ENCODE measurements at places on chromosomes 7 and 10. TPM values are rescaled to one million over a fixed set of nuclear protein-coding genes. Genes with fewer than 3 reads are reported as not detected.

The SLC13A4 gene
- not detected for total RNA-seq

The ARHGEF5 gene
- total RNA-seq = 102 TPM

The ATP6V0A4 gene
- not detected for total RNA-seq

The TMEM176B gene
- 338 TPM for total RNA-seq

The CACNA2D1 gene
- 44.1 TPM for total RNA-seq

The HOXA11 gene
- total RNA-seq = 3.2 TPM

The RPEL1 gene
- not detected for total RNA-seq

DNA sequence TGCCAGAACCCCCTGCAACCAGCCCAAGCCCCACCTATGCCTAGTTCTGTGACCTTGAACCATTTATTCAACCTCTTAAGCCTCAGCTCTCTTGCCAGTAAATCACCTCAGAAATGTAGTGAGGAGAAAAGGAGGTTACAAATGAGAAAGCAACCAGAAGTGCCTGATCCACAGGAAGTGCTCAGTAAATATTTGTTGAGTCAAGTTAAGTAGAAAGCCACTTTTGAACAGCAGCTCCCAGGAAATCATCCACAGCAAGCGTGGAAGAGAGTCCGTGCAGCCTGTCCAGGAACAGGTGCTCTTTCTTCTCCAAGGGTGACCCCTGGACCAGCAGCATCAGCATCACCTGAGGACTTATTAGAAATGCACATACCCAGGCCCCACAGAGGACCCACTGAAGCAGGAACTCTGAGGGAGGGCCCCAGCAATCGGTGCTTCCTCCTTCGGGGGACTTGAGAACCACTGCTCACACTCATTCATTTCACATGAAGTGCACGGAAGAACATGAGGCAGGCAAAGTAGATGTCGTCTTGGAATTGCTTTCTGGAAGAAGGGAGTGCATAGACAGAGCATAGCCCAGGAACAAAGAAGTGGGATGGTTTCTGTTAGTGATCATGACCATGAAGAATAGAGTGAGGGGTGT lies 6.3 kb upstream of the C10orf71 start:
- DNase-seq = no peak

DNA sequence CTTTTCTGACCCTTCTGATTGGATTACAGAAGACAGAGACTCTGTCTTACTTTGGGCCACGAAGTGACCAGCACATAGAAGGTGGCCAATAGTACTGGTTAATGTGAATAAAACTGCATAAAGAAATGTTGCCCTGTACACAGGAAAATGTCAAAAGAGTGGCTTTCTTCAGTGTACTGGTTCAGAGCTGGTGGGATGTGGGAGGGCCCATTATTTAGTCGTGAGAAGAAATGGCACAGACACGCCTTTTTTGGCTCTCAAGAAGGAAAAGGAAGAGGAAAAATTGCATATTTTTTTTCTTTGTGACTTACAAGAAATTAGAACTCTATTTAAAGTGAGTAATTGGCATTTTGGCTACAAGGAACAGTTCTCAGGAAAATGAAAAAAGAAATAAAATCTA lies 129.7 kb downstream of the DGKI start:
- DNase-seq = no peak

- DNase-seq = no peak
Observed at GRCh38 chr7:94957061-94957460, 49.7 kb downstream of the PPP1R9A start.

DNA sequence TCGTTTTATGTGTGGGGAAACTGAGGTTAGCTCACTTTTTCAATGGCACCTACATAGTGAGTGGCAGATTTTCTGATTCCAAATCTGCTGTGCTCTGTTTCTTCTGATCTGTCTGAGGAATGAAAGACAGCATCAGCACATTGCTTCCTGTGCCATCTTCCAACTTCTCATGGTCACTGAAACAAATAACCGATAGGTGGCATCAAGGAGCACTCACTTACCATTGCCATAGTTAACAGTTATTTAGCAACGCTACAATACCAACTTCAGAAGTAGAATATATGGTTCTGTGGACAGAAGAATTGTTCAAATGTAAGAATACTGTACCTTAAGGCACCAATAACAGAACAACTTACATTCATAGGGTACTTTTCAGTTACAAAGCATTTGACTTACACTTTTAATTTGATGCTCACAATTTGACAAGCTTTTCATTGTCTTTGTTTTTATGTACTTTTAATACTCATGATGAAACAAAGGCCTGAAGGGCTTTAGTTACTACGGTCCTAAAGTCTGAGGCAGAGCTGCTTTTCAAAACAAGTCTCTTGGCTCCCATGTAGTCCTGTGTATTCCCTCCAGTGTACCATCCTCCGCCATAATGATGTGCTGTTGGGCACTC lies 228.9 kb upstream of the TCF7L2 start:
- DNase-seq = no peak

DNA sequence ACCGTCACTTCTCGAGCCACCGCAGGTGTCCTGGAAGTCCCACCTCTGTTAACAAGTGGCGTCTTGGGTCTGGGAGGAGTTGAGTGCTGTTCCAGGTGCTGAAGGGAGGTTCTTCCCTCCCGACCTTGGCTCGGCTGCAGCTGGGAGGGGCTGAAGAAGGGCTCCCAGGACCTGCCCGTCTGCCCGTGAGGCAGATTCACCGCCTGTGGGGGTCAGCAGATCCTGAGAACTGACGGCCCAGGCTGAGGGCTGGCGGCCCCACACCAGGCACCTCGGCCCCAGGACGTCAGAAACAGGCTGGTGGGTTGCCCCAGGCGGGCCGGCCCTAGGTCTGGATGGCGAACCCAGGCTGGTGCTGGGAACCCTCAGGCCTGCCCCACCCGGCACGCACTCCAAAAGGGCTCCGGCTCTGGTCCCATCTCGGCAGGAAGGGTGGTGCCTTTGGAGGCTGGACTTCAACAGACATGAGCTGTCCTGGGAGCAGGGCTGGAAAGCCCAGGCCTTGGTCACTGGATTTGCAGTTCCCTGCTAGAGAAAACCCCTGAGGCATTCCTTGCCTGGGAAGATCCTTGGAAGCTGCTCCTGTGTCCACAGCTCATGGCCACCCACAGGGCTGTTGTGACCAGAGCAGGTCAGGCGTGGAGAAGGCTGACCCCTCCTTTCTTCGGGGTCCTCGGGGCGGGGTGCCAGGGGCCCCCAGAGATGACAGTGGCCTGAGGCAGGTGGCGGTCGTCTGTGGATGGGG lies 42.6 kb upstream of the CFAP46 start:
- peak; percentile 36 for DNase-seq

DNA sequence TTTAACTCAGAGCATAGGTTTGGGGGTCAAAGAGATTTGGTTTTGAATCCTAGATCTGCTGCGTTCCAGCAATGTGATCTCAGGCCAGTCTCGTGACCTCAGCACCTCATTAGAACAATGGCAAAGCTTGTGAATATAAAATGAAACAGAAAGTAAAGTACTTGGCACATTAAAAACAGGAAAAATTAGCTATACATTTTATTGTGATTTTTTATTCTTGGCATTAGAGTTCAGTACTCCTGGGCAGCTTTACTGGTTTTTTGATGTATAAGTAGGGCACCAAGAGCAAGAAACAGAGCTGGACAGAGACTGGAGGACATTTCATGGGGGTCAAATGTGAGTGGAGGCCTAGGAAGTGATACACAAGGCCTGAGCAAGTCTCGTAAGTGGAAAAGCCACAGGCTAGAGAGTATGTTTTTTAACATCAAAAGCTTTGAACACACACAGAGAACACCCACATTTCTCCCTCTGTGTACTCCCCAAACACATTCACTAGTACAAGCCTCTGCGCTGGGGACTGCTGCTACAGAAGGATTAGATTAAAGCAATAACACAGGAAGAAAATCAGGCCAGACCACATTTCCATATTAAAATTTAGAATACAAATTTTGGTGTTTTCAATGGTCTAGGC lies 157.2 kb upstream of the SLC25A13 start:
- no peak for DNase-seq

- DNase-seq = no peak
Observed at GRCh38 chr10:131184503-131184902, 127.0 kb downstream of the TCERG1L start.

- no peak for DNase-seq
Observed at GRCh38 chr10:62728479-62728878, 76.0 kb upstream of the ADO start.

DNA sequence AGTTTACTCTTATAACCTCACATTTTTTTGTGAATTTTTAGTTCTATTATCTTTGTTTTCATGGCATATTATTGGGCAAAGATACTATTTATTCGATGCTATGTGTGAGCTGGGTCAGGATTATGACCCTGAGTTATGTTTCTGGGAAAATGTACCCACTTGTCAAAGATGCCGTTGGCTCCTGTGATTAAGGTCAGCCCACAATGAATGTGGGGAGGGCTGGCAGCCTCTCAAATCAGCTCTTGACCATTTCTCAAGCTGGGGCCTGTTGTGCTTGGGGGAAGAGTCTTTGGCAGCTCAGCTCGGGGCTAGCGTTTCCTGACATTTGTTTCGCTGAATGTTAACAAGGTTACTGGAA lies 97.5 kb downstream of the TCF7L2 start:
- no peak for DNase-seq

DNA sequence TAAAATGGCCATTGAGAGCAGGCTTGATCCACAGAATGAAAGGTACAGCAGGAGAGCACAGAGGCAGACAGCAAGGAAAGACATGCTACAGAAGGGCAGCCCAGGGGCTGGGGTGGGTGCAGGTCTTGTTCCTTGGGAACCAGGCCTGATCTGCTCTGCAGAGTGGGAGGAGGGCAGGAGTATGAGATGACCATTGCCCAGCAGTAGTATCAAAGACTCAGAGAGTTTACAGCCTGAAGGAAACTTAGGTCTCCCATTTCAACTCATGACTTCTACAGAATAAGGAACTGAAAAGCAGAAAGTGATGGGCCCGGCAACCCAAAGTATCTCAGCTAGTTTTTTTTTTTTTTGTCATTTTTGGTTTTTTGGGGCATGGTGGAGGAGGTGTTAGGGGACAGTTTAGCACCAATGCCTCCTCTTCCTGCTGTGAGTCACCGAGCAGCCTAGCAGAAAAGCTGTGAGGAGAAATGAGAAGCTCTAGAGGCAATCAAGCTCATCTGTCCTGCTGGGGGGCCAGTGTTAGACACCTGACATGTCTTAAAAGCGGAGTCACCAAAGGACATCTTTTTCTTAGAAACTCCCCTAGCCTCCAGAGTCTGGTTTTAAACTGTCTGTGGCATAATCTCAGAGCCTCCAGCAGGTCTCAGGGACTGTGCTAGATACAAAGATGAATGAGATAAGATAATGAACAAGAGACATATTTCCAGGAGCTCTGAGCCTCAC lies 34.3 kb upstream of the HERPUD2 start:
- DNase-seq = no peak

- DNase-seq = no peak
Observed at GRCh38 chr7:151629713-151630272, 110.1 kb upstream of the RHEB start.

GRCh38 chr7:25216837-25217236 lies 11.4 kb downstream of the NPVF start:
- DNase-seq = no peak

DNA sequence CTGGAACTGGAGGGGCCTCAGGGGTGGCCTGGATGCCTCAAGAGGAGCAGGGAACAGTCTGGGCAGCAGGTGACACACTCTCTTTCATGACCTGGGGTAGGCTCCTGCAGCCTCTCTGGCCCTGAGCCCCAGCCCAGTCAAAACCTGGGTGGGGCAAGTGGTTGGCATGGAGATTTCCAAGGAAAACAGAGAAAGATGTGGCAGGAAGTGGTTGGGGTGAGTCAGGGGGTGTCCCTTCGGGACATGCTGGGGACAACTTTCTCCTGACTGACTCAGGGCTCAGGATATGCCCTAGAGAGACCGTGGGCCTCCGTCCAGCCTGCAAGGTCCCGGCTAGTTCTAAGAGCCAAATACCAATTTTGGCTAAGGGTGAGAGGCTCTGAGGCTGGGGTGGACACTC lies 2.9 kb downstream of the AQP1 start:
- no peak for DNase-seq

GRCh38 chr7:43729924-43730248 lies 563 bp upstream of the COA1 start:
- DNase-seq = no peak

DNA sequence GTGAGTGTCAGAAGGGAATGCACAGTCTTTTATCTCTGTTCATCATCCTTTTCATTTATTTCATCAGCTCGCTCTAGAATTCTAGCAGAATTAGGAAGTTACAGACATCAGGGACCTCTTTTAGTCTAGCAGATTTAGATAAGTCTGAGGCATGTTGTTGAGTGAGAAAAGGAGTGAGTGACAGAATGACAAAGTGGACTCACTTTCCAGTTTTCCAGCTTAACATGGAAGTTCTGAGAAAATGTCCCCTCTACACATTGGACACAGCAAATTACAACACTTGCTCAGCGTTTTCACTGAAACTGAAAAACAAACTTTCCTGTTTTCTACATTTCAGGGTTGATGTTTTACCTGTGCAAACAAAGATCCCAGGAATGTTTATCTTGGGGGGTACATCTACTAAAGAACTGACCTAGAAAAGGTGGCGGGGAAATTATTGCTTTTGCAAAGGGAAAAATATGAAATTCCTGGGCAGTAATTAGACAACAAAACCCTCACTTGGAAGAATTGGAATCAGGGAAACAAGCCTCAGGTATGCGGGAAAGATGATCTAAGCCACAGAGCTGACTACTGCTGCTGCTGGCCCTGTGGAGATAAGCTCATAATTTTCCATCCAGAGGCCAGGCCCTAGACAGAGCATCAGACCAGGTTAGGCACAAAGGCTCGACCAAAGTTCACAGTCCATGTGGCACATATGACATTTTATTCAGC lies 14.6 kb upstream of the CYP3A5 start:
- DNase-seq = no peak
